Urothelium cell line (cell line): ENCODE measurements at places on chromosomes 16 and 17.

- no peak for DNase-seq
Measured at GRCh38 chr17:77320044-77320440, 179.3 kb downstream of the SEC14L1 start.

- DNase-seq = no peak
Measured at GRCh38 chr17:10968007-10968406, 130.1 kb upstream of the PIRT start.

- no peak for DNase-seq
Measured at GRCh38 chr16:27899736-27900135, 163.8 kb downstream of the GSG1L start.

- DNase-seq = no peak
Measured at GRCh38 chr16:48547530-48547929, 62.5 kb downstream of the N4BP1 start.

DNA sequence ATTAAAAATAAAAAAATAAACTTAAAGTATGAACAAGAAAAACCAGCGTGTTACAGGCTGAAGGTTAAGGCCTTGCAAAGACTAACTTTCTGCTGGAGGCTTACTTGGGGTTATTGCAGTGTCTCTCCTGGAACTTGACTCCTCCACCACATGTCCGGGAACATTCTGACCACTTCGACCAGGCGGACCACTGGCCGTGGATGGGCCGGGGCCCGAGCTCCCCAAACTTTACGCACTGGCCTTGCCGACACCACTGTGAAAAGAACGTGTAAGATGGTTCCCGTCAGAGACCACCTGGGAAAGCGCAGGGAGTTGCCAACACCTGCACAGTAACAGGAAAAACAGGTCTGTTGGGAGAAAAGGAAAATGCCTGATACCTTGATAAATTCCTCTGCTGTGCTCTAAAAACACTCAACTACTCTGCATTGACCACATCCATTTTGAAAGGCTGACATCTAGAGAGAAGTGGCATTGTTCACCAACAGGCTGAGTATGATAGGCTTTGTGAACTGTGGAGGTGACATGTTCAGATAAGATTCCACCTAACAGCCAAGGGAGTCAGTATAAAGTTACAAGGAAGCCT is 99.1 kb downstream of the ADAMTS18 start:
- DNase-seq = no peak

DNA sequence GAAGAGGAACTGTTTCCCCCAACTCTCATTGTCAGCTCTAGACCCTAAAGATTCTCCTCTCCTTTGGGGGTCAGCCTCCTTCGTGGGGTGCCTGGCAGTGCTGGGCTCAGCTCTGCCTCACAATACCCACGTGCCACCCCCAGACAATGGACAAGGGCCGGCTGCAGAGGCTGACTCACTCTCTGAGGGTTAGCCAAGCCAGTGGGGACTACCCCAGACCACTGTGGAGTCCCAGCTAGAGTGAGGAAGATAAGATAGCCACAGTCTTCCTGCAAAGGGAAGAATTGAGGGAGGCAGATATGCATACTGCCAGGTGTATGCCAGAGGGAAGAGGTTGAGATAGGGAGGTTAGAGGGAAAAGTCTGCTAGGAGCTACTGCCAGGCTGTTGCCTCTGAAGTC is 13.5 kb upstream of the MTMR4 start:
- no peak for DNase-seq

DNA sequence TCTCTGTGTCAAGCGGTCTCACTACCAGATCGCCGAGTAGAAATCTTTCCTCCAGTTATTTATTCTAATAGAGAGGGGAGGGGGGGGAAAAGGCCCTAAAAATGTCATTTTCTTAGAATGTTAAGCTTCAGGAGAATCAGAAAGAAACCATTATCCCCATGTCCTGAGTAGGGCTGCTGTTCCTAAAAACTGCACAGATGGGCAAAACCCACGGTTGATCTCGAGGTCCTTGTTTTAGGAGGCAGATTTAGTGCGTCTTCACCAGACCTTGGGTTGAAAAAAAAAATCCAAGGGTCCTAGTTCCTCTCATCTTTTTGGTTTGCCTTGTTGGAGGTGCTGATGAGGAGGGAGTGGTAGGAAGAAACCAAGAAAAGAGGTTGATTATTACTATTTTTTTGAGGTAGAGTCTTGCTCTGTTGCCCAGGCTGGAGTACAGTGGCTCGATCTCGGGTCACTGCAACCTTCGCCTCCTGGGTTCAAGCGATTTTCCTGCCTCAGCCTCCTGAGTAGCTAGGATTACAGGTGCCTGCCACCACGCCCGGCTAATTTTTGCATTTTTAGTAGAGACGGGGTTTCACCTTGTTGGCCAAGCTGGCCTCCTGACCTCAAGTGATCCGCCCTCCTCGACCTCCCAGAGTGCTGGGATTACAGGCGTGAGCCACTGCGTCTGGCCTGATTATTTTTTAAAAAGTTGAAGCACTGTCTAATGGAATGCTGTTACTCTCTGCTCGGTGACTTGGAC is 1.4 kb downstream of the CBFB start:
- DNase-seq = no peak
